ENCODE measurements at places on chromosomes 16 and 17.

- peak; percentile 98 for DNase-seq
These were observed at the start of gene CDC6 for GRCh38 chr17:40287494-40288369. CDC6 (plus strand) TSS chr17:40287879; CDS start chr17:40289421, 1,542 bp downstream.

DNA sequence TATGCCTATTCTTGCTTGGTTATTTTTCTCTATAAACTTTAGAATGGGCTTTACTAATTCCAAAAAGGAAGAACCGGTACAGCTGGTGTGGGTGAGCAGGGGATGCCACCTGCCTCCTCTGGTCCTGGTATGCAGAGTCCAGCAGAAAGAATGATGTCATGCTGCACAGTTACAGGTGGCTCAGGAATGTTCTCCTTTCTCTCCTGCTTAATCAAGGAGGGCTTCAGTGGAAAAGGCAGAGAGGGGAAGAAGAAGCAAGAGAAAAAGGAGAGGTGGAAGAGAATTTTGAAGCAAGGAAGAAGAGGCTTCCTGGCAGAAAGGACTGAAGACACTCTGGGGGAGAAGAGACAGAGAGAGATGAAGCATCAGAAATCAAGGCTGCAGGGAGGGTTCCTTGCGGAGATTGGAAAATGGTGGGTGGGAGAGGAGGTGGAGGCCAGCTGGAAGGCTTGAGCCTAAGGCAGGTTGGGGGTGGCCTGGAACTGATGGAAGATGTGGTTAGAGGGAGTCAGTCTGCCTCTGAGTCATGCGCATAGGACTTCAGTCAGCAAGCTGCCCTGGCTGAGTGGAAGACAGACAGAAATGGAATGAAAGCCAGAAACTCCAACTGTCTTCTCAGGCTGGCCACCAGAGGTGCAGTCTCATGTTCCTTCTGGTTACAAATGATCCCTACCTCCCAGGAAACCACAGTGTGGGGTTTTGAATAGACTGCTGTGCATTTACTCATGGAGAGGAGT is 64.6 kb upstream of the CRHR1 start:
- DNase-seq: peak; percentile 63

- DNase-seq: no peak
These were observed 13.7 kb downstream of the SLC5A10 start for GRCh38 chr17:18965530-18966236.

DNA sequence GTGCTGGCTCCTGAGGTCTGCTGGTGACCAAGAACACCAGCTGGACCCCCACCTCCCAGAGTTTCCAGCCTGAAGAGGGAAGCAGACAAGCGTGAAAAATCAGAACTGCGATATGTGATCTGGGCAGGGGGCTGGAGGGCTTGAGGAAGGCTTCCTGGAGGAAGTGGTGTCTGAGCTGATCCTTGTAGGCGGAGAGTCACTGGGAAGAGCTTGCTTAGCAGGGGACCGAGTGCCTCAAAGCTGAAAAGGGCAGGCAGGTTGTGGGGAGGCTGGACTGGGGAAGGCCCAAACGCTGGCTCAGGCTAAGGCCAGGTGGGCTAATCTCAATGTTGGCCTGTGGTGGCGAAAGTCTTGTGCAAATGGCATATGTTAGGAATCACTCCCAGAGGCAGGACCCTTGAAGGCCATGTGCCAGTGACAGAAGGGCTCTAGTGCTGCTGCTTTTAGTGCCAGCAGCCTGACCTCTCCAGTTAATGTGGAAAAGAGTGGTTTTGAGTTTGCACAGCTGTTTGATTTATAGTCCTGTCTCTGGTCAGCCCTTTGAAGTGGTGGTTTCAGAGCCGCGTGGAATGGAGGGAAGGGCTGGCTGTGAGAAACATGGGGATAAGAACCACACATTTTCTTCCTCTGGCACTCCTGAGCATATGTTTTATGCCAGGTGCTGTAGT is 85.3 kb upstream of the LGALS9 start:
- DNase-seq: no peak

DNA sequence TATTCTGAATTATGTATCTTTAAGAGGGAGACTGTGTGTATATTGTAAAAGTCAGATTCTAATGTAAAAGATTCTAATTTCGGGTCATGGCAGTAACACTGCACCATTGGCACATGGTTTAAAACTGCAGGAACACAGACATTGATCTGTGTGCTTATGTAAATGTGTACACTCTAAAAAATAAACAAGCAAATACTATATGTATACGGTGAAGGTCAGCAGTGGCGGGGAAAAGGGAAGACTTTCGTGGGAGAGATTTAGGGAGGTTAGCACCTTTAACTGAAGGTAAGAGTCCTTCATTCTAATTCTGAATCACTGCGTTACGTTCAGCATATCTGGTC is 157.8 kb upstream of the FAM20A start:
- DNase-seq: no peak

DNA sequence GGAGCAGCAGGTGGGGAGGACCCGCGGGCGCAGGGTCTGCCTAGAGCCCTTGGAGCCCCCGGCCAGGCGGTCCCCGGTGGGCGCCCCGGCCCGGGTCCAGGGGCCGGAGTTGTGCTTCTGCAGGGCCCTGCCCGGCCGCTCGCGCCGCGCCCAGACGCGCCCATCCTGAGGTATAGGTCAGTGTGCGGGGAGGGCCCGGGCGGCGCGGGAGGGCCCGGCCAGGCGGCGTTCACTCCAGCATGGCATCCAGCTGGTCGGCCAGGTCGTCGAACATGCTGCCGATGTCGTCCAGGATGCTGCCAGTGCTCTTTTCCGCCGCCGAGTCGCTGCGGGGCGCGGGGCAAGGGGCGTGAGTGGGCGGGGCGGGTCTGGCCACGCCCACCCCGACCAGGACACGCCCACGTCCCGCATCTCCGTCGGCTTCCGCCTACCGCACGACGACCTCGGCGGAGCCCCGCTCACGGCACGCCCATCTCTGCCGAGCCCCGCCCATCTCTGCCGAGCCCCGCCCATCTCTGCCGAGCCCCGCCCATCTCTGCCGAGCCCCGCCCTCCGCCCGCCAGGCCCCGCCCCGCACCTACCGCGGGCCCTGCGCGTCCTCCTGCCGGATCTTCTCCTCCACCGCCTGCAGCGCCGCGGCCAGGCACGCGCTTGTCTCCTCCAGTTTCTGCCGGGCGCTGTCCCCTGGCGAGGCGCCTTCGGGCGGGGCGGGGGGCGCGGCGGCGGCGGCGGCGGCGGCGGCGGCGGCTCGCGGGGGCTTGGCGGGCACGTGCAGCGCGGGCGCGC is 17.9 kb downstream of the CASKIN1 start:
- DNase-seq: no peak

GRCh38 chr17:53797501-53797900 is 25.2 kb upstream of the KIF2B start:
- no peak for DNase-seq

- no peak for DNase-seq
These were observed 129.9 kb downstream of the AIPL1 start for GRCh38 chr17:6304894-6305612.

DNA sequence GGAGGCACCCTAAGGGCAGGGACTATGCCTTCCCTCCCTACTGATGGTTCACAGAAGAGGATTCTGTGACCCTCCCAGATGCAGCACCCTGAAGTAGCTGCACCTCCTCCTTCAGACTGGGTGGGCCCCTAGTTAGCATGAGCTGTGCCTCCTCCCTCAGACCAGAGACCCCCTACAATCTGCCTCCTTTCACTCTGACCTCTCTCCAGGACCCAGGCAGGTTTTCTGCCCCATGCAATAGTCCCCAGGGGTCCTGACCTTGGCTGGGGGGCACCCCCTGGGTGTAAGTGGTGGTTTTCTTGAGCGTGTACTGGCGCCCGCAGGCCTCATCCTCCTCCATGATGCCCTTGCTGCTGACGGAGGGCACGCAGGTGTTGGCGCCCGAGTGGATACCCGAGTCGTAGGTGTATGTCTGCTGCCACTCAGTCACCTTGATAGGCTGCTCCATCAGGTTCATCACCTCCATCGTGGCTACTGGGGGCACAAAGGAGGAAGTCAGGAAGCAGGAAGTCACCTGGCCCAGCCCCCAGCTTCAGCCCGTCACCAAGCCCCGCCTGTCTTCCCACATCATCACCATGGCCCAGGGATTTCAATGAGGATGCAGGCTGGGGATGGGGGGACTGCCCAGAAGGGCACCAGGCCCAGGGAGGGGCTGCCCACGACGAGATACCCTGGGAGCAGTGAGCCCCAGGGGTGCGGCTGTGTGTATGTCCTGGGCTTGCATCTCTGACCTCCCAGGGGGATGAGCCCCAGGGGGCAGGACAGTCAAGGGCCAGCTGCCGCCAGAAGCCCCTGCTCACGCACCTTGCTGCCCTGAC is 14.9 kb downstream of the JUP start:
- DNase-seq: no peak

DNA sequence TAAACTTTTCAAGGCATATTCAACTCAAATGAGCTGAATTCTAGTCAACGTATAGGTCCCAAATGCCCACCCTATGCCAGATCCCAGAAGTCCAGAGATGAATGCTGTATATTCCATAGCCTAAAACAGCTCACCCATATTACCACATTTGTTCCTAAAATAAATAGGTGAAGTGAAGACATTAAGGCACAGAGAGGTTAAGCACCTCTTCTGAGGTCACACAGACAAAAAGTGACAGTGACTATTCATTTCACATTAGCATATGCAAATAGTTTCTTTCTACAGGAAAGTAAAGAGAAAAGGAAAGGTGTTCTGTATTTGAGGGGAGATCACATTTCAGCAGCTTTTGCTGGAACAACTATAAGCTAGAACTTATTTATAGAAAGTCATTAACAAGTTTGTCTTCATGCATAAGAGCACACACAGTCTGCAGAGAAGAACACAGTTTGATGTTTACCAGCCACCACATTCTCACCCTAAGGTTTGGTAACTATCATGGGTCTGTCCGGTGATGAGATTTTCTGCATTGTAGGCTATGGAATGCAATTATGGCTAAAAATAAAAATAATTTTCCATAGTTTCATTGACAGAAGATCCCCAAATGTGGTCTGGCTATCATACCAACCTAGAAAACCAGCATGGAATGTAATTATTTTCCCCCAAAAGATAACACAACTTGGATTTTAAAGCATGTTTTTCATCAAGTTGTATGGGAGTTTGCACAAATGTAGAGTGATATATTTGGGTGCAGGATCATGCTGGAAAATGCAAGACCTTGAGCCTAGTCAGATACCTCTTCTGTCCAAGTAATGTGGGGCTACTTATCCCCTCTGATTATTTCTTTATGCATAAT is 402.1 kb downstream of the UTP18 start:
- no peak for DNase-seq

DNA sequence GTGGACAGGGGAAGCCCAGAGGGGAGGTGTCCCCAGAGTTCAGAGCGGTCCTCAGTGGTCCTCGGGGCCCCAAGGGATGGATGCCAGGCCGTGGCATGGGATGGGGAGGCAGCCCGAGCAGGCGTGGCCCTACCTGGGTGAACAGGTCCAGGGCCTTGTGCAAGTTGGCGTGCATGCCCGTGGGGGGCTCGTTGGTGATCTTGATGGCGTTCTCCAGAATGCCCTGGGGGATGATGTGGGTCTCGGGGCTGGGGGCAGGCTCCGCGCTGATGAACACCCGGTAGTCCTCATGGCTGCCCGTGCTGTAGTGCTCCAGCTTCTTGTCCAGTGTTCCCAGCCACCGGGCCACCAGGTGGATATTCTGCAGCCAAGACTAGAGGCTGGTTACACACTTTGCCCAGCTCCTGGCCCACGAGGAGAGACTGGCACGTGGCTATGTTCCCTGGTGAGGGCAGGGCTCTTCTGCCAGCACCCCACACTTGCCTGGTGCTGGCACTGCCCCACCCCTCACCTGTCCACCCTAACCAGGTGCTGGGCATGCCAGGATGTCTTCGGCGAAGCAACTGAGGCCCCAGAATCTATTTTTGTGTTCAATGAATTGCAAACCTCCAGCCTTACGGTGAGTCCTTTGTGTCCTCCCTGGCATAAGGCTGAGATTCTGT is 59.2 kb downstream of the PGS1 start:
- no peak for DNase-seq

GRCh38 chr17:81909966-81910839 is 996 bp downstream of the PCYT2 start:
- DNase-seq: peak; percentile 9

DNA sequence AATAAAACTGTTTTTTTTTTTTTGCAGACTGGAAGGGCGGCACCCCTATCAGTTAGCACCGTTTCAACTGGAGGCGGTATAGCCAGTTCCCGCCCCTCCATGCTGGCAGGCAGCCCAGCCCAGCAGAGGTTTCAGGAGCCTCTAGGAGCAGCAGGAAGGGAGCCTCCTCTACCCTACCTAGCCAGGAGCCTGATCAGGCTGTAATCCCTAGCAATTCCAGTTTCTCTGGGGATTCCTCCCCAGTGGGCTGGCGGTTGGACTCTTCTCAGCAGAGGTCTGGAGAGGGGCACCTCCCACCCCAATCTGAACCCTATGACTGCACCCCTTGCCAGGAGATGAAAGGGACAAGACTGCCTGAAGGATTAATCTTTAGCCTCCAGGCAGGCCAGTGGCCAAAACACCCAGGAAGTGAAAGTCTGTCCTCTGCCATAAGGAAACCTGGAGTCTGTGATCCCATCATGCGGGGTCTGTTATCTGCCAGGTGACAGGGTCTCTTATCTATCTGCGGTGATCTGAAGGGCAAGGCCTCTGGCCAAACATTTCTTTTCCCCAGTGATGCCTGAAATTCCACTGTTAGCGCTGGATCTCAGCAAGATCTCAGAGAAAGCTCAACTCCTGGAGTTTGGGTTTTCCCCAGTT is 4.9 kb upstream of the CDH1 start:
- no peak for DNase-seq

DNA sequence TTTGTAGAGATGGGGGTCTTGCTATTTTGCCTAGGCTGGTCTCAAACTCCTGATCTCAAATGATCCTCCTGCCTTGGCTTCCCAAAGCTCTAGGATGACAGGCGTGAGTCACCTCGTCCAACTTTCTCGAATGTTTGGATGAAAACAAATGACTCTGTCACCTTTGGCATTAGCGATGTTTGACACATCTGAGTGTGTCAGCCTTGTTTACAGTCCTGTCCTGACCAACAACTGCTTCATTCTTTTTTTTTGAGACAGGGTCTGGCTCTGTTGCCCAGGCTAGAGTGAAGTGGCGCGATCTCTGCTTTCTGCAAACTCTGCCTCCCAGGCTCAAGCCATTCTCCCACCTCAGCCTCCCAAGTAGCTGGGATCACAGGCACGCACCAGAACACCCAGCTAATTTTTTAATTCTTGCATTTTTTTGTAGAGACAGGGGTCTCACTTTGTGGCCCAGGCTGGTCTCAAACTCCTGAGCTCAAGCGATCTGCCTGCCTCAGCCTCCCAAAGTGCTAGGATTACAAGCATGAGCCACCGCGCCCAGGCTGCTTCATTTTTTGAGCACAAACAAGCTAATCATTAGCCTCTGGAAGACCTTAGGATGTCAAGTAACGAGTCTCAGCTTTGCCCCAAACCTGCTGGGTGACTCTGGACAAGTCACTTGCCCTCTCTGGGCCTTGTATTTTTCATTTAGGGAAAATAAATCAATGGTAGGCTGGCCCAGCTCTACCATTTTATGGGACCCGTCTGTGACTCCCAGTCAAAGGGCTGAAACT is 7.4 kb downstream of the MYH11 start:
- no peak for DNase-seq

GRCh38 chr17:14579716-14580115 is 278.8 kb downstream of the HS3ST3B1 start:
- DNase-seq: no peak

GRCh38 chr16:15043344-15043743 is 12.5 kb downstream of the NTAN1 start:
- no peak for DNase-seq

- DNase-seq: peak; percentile 92
These were observed 160.6 kb upstream of the RPL38 start for GRCh38 chr17:74042744-74043486.

- DNase-seq: no peak
These were observed 144.0 kb downstream of the PRKCA start for GRCh38 chr17:66446419-66446818.
